ENCODE measurements at places on chromosomes 5 and 9.

GRCh38 chr5:68534956-68535520, 319.5 kb downstream of the PIK3R1 start:
- no peak for DNase-seq

- DNase-seq: no peak
Measured at GRCh38 chr5:111535879-111536549, 23.7 kb upstream of the STARD4 start.

DNA sequence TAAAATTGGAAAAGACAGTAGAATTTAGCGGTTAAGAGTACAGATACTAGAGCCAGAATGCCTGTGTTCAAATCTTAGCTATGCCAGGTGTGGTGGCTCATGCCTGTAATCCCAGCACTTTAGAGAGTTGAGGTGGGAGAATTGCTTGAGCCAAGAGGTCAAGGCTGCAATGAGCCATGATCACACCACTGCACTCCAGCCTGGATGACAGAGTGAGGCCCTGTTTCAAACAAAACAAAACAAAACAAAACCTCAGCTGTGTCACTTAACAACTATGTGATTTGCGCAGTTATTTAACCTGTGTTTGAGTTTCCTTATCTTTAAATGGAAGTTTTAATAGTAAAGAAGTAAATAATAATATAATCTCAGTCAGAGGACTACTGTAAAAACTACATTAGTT, 68.3 kb downstream of the TBCA start:
- no peak for DNase-seq

DNA sequence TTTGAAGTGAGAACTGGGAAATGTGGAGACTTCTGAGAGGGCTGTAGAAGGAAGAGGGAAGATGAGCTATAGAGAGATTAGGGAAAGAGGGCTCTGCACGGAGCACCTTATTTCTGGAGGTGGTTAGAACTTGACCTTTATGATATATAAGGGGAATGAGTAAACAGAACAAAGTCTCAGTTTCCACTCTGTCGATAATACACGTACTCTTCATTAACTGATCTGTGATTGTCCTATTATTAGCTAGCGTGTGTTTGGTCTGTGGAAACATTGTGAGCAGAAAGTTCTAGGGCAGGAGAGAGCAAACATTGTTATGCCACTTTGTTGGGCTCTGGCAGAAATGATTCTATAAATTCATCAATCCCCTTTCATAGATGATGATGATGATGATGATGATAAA, 118.5 kb downstream of the UGCG start:
- no peak for DNase-seq

GRCh38 chr9:5854063-5854790, 21.3 kb upstream of the ERMP1 start:
- no peak for DNase-seq

DNA sequence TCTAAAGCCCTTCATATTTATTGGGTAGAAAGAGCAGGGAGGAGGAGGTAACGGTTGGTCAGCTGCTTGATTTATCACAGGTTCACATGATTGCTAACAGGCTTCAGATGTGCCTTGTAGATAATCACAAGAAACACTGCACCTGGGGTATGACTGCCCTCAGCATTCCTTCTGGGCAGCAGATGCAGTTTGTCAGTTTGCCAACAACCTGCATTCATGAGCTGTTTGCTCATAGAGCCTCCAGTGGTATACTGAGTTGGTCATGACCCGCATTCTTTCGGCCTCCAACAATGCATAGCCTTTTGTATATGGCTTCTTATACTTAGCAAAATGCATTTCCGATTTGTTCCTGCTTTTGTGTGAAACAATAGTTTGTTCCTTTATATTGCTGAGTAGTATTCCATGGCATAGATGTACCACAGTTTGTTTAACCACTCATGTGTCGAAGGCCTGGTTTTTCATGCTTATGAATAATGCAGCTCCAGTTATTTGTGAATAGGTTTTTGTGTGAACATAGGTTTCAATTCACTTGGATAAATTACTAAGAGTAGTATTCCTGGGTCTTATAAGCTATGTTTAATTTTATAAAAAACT, 83.6 kb downstream of the ARHGEF28 start:
- DNase-seq: no peak

DNA sequence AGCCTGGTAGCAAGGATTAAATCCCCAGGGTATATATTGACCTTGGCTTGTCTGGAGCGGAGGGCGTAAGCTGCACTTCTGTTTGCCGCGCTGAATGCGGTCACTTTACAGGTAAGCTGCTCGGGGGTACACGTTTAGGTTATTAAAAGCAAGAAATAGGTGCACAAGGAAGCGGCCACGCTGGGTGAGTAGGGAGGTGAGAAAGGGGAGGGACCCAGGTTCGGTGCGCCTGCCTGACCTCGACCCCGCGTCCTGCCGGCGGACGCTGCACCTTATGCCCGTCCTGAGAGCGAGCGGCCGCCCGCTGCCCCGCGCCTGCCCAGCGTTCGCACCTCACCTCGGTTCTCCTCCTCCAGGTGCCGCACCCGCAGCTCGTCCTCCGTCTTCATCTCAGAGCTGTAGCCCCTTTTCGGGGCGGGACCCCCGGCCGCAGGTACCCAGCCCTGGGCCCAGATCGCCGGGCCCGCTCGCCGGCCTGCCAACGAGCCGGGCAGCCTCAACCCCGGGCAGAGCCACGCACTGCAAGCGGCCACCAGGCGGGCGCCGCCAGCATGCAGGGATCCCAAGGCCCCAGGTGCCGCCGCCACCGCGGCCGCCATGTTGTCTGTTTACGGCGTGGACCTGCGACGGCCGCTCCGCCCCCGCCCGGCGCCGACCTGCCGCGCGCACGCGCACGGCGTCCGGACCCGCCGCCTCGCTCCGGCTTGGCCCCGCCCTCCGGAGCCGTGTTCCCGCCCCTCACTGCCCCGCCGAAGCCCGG, at the start of gene AUH:
Gene AUH (minus strand): TSS at position 628 of the 760 bp plus-strand sequence. CDS start 29 bp downstream, at position 599.
- peak; percentile 46 for DNase-seq
